Daoy (cell line): ENCODE measurements at places on chromosomes 6 and 20.

DNA sequence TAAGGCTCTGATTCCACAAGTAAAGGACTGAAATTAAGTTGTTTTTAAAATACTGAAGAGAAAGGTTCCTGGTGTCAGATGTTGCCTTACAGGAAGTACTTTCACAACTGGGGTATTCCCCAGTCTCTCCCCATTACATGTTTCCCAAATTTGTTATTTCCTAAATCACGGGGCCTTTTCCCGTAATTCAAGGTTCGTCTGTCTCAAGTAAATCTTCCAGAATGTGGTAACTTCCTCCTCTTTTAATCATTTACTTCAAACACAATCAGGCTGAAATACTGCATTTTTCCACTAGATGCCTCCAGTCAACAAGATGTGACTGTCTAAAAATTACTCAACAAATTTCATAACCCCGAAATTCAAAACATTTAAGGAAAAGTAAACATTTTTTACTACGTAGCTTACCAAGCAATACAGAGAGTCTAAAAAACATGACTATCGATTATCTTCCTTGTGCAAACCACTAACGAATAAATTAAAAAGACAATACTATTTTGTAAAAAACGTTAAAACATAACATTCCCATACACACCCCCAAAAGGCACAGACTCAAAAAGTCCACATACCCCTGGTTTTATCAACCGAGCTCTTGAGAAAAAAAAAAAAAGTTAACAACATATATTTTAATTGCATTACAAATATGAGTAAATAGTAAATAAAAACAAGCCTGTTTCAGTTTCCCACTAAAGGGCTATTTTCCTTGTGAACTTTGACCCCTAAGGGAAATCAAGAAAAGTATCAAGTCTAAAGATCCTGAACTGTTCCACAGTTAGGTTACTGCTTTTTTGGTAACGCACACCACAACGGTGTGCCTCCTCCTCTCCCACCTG, 1.7 kb downstream of the SOD2 start:
- DNase-seq: peak; percentile 65

DNA sequence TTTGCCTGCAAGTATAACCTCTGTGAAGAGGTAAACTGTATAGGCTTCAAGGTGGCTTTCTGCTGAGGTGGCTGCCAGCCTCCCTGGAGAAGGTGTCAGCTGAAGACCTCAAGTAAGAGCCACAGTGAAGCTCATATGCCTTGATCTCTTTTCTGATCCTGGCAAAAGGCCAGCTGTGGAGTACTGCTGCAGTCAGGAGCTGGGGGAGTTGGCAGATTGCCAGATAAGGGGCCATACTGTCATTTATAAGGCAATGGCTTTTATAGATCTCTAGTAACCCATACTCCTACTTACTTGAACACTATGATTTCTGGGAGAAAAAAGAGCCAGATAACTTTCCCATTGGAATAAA, 8.8 kb upstream of the CEP85L start:
- DNase-seq: peak; percentile 11

GRCh38 chr6:65280060-65280459, 427.0 kb downstream of the EYS start:
- DNase-seq: no peak

GRCh38 chr20:63642527-63643247, 10.5 kb downstream of the STMN3 start:
- DNase-seq: peak; percentile 36

GRCh38 chr6:56853541-56853940, 101.4 kb upstream of the BEND6 start:
- no peak for DNase-seq

GRCh38 chr6:65799389-65799788, 92.4 kb upstream of the EYS start:
- DNase-seq: no peak

- DNase-seq: no peak
Measured at GRCh38 chr20:43191946-43192863, 2.5 kb upstream of the PTPRT start.

- DNase-seq: no peak
Measured at GRCh38 chr20:56779452-56780143, 150.5 kb downstream of the TFAP2C start.

- DNase-seq: no peak
Measured at GRCh38 chr6:41475164-41475563, 71.0 kb upstream of the FOXP4 start.

GRCh38 chr6:135410856-135411255, 86.7 kb downstream of the AHI1 start:
- no peak for DNase-seq

- DNase-seq: peak; percentile 93
Measured at GRCh38 chr20:10761232-10761631, 87.4 kb upstream of the JAG1 start.

- no peak for DNase-seq
Measured at GRCh38 chr20:49969234-49969633, 13.5 kb upstream of the SNAI1 start.

GRCh38 chr6:158784505-158784904, 34.7 kb downstream of the EZR start:
- DNase-seq: peak; percentile 79

GRCh38 chr20:6685181-6685582, 82.3 kb upstream of the BMP2 start:
- peak; percentile 58 for DNase-seq

- DNase-seq: peak; percentile 75
Measured at GRCh38 chr6:143536866-143537691, 25.6 kb upstream of the FUCA2 start.

GRCh38 chr6:35511562-35511941, 1.1 kb downstream of the TULP1 start:
- DNase-seq: no peak

GRCh38 chr20:53223626-53224172, 251.5 kb downstream of the TSHZ2 start:
- no peak for DNase-seq

GRCh38 chr6:126880964-126881363, 237.5 kb upstream of the RSPO3 start:
- no peak for DNase-seq

DNA sequence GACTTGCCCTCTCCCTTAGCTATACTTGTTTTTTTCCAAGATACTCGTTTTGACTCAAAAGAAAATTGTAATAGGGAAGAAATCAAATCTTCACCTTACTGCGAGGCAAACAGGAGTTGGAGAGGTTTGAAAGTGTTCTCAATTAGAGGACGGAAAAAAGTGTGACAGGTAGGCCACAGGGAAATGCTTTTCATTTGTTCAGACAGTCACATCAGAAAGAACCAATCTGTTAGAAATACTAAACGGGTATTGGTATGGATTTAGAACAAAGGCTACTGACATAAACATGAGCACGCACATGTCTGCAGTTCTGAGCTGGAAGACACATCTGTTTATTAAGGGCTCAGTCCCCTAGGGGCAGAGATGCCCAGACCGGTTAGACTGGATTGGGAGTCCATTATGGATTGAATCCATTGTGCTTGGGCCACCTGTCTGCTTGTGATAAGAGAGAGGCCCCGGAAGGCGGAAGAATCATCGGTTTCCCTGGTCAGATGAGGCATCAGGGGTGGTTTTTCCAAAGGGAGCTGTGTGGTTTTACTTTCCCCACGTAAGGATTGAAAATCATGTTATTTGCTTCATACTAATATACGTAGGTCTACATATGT, 220.9 kb upstream of the MYLIP start:
- no peak for DNase-seq

DNA sequence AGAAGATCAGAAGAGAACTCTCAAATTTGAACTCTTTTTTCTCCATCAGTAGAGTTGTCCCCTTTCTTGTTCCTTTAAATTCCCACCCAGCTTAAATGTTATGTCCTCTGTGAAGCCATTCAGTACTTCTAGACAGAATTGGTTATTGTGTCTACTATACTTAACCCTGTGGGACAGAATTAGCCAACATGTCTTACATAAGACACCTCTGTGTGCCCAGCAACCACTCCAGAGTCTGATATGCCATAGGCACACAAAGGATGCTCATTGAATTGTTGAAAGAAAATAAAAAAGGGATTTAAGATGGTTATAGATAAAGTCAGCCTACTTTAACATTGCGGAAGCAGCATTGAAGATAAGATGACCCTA, 77.0 kb upstream of the LTV1 start:
- DNase-seq: no peak

- no peak for DNase-seq
Measured at GRCh38 chr6:21461844-21462518, 131.6 kb upstream of the SOX4 start.

DNA sequence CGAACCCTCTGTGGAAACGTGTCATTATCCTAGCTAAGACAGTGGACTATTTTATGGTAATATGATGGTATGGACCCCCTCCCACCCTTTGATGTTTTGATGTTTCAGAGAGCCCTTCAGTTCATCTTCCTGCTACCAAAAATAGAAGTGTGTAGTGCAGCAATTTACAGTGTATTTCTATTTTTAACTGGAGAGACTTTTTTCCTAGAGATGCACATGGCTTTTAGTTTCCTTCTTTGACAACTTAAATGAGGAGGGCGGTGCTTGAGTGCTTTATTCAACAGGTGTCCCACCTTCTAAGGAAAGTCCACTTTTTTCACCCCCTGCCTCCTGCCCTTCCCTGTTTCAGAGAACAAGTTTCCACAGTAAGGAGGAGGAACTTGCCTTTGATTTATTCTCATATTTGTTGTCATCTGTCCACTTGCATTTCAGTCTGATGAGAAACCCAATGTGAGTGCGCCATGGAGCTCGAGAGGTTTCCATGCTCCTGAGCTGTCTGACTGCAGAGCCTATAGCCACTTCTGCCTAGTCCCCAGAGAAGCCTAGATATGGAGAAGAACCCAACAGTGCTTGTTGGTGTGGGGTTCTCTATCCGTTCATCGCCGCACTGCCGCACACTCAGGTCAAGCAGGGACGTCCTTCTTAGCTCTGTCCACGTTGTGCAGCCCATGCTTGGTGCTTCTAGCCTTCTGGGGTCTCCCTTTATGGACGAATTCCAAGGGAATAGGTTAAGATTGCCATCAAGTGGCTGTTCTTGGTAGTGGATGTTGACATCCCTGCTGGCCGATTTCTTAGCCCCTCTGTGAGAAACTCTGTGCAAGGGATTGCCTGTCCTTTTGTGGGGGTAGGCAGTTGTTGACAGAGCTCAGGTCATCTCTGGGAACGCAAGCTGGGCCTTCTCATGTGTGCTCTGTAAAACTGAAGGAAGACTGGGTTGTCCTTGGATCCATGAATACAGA, 144.2 kb downstream of the JARID2 start:
- DNase-seq: peak; percentile 47

DNA sequence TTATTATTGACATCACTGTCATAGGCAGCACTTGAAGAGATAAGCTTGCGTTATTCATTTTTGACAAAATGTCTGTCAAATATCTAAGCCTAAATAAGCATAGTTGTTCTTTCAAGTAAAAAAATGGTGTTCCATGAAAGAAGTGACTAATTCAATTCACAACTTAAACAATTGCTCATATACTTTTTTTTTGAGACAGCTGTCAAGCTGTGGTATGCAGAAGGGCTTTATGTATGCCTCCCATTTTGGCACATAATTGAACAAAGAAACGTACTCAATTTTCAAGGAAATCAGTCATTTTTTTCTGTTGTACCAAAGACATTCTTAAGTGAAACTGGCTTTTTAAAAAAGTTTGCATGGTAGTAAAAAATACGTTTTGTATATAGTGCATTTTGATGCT, 8.5 kb downstream of the AFDN start:
- DNase-seq: no peak

GRCh38 chr6:168380956-168381605, 59.9 kb upstream of the SMOC2 start:
- no peak for DNase-seq

- peak; percentile 83 for DNase-seq
Measured at GRCh38 chr6:146598772-146599405, at the start of gene ADGB. TSS of gene ADGB (plus strand) at chr6:146598972. CDS start at chr6:146599041, 69 bp downstream.

- DNase-seq: peak; percentile 92
Measured at GRCh38 chr20:44692932-44693480, 22.2 kb upstream of the CCN5 start.

- DNase-seq: peak; percentile 58
Measured at GRCh38 chr6:113694278-113695077, 162.7 kb upstream of the MARCKS start.

- DNase-seq: no peak
Measured at GRCh38 chr6:8149350-8149749, 47.0 kb upstream of the EEF1E1 start.

GRCh38 chr6:15864038-15864707, 201.3 kb upstream of the DTNBP1 start:
- no peak for DNase-seq

DNA sequence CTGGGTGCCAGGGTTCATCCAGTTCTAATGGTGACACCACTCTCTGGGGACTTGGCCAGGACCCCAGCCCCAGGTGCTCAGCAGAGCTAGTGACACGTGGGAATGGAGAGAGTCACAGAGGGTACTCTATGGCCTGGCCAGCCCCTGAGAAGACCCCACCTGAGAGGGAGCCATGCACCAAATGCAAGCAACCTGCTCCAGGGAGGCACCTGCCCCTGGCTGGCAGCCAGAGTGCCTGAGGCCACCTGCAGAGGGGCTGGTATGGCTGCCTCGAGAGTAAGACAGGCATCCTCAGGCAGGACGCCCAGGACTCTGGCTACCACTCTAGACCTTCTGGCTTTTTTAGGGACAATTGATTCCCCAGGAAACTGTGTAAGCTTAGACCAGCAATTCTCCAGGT, 38.6 kb upstream of the CST7 start:
- DNase-seq: no peak

DNA sequence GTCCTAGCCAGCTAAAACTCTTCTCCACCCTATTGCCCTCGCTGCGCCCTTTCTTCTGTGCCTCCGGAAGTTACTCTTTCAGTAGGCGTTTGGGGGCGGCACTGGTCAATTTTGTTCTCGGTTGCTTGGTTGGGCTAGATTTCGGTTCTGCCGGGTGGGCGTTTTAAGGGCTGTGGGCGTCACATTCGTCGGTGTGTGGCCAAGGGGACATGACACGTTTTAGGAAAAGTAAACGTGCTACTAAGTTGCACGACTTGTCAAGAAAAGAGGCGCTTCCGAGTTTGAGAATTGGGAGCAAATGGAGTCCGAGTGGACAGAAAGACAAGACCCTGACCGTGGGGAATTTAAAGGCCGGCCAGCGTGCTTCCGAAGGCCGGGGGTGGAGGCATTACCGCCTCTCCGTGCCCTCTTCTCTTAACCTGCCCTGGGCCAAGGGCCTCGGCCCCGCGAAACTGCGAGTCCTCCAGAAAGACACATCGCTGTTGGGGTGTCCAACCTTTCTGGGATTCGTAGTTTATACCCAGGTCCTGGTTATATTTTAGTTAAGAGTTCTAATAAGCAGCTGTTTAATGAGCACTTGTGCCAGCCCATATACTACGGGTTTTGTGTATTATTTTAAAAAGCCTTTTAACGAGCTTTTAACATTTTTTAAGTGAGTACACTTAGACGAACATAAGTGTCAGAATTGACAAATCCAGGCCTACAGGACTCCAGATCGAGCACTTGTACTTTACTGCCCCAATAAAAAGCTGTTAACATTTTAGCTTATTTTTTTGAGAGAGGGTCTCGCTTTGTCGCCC, 664 bp upstream of the BAG6 start:
- peak; percentile 93 for DNase-seq

- no peak for DNase-seq
Measured at GRCh38 chr6:29651413-29652197, 5.3 kb upstream of the MOG start.

GRCh38 chr6:93972791-93973190, 553.4 kb upstream of the EPHA7 start:
- DNase-seq: no peak

GRCh38 chr6:134413241-134413643, 95.3 kb upstream of the SGK1 start:
- no peak for DNase-seq

GRCh38 chr20:16364320-16364687, 208.9 kb downstream of the KIF16B start:
- DNase-seq: no peak
